Caco-2 (cell line): ENCODE measurements at places on chromosomes 2 and 18. TPM values are rescaled to one million over a fixed set of nuclear protein-coding genes. Genes with fewer than 3 reads are reported as not detected.

DNA sequence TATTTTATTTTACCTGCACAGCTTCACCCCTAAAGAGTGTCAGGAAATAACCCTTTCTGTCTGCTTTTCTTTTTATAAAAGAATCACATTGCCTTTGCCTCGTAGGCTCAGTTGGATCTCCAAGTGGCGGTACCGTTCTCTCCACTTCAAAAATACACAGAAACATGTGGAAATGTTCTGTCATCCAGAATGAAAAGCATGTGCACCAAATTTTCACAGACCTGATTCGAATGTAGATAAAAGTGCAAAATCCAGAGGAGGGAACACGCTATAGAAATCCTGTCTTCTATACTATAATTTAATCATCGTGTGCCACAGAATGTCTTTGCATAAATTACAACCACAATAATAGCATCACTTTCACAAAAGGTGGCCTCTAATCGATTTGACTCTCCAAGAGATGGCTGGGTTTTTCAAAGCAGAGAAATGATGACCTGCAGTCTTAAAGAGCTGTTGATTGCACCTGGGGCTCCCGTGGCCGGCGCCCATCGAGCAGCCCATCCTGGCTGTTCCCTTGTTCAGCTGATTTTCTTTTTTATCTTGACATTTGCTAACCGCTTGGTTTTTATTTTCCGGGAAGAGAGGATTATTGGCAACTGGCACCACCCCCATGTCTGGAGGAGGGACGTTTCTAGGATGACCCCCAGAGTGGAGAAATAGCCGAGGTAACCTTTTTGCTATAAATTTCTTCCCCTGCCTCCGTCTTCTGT lies 290.2 kb downstream of the SOX11 start:
- no peak for DNase-seq

- no peak for DNase-seq
Measured at GRCh38 chr2:120203251-120204021, 19.8 kb downstream of the TMEM185B start.

DNA sequence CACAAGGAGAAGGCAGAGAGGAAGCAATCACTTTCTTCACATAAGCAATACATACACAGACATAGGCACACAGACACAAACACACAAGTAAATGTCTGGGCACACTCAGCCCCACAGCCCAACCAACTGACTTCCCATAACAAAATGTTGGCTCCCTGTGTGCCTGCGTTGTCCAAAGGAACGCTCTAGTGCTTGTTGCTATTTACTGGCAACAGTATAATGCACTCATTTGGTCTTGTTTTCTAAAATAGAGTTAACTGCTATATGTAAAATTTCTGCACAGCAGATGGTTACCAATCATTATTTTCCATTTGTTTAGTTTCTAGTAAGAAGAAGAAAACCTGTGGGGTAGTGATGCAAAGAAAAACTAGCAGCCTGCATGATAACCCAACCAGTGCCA lies 16.5 kb downstream of the FIGN start:
- DNase-seq: no peak

DNA sequence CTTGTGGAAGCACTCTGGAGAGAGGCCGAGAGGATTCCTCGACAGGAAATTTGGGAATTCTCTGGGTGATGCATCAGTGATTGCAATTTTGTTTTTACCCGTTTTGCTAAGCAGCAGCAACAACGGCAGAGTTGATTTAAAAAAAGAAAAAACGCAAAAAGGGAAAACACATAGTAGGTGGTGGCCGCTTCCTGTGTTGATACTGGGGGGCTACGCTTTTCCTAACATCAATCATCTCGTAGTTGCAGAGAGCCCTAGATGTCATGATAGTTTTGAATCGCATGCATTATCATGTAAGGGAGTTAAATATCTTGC lies 271 bp upstream of the RBM43 start:
- DNase-seq: no peak

DNA sequence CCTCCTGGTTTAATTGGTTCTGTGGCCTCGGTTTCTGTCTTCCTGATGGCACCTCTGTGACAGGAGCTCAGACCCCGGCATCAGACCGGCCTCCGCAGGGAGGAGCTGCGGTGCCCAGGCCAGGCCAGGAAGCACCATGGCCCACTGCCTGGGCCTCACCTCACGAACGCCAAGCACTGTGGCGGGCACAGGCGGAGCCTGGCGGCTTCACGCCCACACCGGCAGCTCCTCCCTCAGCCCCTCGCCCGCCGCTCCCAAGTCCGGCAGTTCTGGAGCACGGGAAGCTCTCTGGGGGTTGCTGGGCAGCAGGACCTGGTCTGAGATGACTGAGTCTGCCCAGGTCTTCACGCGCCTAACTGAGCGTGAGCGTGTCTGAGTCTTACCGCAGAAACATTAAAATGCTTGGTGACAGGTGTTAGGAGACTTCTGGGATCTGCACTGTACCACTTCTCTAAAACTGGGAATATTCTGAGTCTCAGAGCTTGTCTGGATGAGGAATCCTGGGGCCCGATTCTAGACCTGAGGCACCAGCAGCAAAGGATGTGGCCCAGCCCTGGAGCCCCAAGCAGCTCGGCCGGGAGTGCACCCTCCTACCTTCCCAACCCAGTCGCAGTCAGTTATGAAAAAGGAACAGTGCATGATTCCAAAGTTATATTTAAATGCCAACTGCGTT lies 21.9 kb downstream of the RTP5 start:
- DNase-seq: no peak

SH3BP4 gene
- total RNA-seq: 29.1 and 29.9 TPM in 2 replicates

ESPNL gene
- not detected in 2 replicates for total RNA-seq
